NCI-H1694 treated with DMSO at 0.1 percent for 48 hours (cell line): ENCODE measurements at places on chromosomes 16 and 17.

- DNase-seq, result no peak
These were observed 574.8 kb upstream of the C16orf82 start for GRCh38 chr16:26491962-26492361.

DNA sequence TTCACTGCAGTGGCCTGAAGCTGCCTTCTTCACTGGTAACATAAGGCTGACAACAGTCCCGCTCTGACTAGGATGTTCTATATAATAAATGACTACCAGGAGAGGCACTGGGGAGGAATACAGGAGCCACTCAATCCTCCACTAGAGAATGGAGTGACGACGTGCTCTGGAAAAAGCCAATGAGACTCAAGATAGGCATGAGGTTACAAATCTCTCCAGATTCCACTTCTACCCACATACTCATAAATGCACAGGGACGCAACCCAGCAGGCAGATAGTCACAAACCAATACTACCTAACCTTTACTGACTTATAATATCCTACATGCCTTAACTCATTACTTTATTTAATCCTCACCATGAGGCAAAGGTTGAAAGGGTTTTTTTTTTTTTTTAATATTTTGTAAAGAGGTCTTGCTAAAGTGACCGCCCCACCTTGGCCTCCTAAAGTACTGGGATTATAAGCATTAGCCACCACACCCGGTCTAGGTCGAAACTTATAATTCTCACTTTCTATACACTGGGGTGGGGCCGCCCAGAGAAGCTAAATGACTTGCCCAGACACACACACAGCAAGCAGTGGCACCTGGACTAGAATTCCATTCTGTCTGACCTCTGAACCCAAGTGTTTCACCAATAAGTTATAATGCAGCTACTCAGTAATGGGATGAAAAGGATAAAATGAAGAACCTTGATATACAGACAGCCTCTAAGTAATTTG is 33.7 kb downstream of the TOM1L2 start:
- DNase-seq, result no peak

GRCh38 chr16:25256695-25257469 is 763 bp downstream of the ZKSCAN2 start:
- no peak for DNase-seq

GRCh38 chr16:68984467-68984866 is 121.0 kb upstream of the HAS3 start:
- DNase-seq, result no peak

DNA sequence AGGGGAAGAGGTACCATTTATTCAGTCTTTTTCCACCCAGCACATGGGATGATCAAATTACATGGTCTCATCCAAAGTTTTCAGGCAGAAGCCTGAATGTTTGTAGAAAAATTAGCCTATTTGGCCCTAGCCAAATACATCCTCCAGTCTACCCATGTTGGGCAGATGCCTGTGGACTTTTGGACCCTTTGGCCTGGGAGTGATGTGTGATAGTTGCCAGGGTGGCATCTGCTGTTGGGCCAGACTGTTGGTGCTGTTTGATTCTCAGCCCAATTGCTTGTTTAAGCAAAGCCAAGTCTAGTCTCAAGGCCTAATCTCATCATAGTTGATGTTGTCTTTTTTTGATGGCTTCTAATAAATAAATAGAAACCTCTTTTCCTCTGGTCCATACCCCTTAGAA is 419.0 kb downstream of the CDH13 start:
- DNase-seq, result no peak

DNA sequence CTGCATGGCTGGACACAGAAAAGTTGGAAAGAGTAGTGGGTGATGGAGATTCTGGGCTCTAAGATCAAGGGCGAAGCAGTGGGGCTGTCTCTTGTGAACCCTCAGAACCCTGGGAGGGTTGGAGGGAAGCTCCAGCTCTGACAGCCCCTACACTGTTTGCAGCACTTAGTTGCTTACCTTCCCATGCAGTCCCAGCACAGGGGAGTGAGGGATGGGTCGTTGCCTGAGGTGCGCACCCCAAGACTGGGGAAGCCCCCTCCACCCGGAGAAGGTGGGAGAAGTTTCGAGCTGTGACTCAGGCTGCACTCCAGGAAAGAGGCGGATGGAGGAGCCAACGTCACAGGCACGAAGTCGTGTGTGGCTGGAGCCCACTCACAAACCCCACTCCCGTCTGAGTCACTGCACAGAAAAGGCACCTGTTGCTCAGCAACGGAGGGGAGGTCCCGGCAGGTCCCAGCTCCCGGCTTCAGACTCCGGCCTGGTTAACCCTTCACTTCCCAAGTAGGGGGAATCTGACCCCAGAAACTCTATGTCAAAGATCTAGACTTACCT is 60.1 kb downstream of the AIPL1 start:
- no peak for DNase-seq

- no peak for DNase-seq
These were observed 82.7 kb downstream of the PGS1 start for GRCh38 chr17:78460951-78461798.

- DNase-seq, result no peak
These were observed 6.7 kb upstream of the RPL13 start for GRCh38 chr16:89553733-89554132.

DNA sequence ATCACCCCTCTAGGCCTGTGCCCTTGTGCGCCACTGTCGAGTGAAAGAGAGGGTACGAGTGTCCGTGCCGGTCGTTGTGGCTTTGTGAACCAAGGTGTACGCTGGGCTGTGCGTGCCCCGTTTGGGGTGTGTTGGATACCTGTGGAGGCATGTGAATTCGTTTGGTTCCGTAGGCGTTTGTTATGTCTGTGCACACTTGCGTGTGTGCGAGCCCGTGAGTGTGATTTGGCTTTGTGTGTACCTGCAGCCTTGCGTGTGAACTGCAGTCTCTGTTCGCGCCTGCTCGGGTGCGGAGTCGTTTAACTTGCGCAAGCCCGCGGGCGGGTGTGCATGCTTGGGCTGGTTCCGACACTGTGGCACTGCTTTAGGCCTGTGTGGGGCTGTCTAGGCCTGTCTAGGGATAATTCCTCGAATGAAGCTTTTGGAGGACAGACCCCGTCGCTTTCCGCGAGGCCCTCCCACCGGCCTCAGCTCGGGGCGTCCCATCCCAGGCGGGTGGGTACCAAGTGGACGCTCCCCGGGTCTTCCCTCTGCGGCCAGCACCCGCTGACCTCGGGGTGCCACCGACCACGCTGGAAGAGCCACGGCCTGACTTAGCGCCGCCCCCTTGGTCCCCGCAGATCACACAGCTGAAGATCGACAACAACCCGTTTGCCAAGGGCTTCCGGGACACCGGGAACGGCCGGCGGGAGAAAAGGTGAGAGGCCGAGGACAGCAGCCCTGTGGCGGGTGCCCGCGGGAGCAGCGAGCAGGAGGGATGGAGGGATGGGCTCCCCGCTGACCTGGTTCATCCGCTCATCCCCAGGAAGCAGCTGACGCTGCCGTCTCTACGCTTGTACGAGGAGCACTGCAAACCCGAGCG is 4.4 kb downstream of the TBX2 start:
- no peak for DNase-seq

- no peak for DNase-seq
These were observed 9.8 kb upstream of the TMEM92 start for GRCh38 chr17:50264263-50265113.

- no peak for DNase-seq
These were observed at the start of gene HOXB3 for GRCh38 chr17:48589831-48590606. Gene HOXB3 (minus strand): TSS chr17:48590241. CDS start chr17:48552474, 37,767 bp downstream.

- DNase-seq, result no peak
These were observed 14.4 kb downstream of the SCPEP1 start for GRCh38 chr17:56992364-56992763.

DNA sequence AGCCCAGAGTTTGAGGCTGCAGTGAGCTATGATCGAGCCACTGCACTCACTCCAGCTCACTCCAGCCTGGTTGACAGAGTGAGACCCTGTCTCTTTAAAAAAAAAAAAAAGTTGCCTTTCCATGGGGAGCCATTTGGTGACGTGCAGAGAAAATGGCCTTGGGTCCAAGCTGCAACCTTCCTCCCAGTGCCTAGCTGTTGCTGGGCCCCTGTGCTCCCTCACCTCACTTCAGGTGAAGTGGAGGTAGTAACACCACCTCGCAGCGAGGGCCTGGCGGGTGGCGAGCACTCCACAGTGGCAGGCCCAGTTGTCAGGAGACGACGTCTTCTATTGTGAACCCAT is 17.4 kb downstream of the SYT17 start:
- no peak for DNase-seq

DNA sequence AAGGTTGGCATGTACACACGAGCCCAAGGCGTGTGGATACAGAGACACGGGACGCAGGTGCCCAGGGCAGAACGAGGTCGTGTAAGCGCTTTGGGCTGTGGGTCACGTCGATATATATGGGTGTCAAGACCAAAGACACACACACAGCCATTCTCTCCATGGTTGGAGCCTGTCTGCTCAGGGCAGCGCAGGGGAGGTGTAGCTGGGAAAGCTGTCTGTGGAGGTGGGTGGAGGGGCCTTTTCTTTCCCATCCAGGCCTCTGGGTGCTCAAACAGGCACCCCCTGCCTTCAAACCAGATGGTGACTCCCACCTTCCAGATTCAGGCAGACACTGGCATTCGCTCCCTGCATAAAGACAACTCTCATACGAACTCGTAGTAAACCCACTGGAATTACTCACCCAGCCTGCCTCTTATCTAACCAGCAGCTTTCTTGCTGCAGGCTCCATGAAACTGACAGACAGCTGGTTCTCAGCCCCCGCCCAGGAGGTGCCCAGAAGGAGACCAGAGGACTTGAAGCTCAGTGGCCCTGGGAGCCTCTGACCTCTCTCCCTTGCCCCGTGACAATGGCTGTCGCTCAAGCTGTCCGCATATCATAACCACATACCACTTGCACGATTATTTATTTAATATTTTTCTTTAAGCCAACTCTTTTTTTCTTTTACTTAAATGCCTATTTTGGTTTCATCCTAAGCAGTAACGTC is 237.1 kb downstream of the KATNIP start:
- no peak for DNase-seq

GRCh38 chr16:68487203-68487514 is 38.9 kb upstream of the SMPD3 start:
- DNase-seq, result no peak

GRCh38 chr16:24046442-24046841 is 209.7 kb upstream of the CACNG3 start:
- no peak for DNase-seq

- DNase-seq, result no peak
These were observed 791 bp upstream of the SUPT4H1 start for GRCh38 chr17:58352596-58353388.

- no peak for DNase-seq
These were observed 32.9 kb downstream of the DYNLRB2 start for GRCh38 chr16:80573700-80574120.

GRCh38 chr17:82691714-82692113 is 6.8 kb downstream of the RAB40B start:
- no peak for DNase-seq

DNA sequence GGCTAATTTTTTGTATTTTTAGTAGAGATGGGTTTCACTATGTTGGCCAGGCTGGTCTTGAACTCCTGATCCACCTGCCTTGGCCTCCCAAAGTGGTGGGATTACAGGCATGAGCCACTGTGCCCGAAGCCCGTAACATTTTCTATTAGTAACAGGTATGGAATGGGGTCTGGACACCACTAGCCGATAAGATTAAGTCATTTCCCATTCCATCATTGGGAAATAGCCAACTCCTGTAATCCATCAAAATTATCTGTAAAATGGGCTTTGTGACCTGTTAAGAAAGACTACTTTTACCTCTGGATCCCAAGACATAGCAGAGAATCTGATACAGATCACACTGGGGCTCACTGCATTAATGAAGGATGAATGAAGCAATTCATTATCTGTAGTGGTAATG is 3.9 kb upstream of the LUC7L3 start:
- no peak for DNase-seq

DNA sequence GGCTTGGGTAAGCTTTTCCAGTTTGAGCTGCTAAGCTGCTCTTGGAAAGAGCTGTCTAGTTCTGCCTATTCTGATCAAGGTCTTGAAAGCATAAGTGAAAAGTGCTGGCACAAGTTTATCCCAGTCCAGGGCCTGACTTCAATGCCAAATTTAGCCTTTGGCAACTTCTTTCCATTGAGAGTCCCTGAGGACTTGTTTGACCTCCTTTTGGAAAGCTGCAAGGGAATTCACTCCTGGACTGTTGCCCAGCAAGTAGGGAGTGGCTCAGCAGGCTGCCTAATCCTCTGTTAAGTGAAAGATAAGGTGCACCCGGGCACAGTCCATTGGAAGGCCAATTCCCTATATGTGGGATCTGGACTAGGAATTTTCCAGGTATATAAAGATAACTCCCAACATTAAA is 16.0 kb upstream of the TANC2 start:
- no peak for DNase-seq

GRCh38 chr16:54504372-54504771 is 217.8 kb upstream of the IRX3 start:
- DNase-seq, result no peak

DNA sequence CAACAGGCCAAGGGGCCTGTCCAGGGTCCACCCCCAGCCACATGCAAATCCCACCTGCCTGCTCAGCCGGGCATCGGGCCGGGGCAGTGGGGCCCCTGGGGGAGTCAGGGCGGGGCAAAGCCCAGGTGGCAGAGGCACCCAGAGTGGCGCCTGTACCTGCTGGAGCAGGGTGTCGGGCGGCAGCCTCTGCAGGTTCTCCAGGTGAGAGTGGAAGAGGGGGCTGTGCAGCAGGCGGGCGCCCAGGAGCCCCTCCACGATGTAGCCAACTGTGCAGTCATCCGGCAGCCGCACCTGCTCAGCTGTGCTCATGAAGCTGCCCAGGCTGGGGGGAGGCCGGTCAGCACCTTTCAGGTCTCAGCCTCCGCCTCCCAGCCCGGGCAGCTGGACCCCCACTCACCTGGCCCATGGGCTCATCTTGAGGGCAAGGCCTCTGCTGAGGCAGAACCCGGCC is 2.1 kb downstream of the RFNG start:
- no peak for DNase-seq

GRCh38 chr16:46991729-46992704 is 18.5 kb upstream of the DNAJA2 start:
- DNase-seq, result no peak

DNA sequence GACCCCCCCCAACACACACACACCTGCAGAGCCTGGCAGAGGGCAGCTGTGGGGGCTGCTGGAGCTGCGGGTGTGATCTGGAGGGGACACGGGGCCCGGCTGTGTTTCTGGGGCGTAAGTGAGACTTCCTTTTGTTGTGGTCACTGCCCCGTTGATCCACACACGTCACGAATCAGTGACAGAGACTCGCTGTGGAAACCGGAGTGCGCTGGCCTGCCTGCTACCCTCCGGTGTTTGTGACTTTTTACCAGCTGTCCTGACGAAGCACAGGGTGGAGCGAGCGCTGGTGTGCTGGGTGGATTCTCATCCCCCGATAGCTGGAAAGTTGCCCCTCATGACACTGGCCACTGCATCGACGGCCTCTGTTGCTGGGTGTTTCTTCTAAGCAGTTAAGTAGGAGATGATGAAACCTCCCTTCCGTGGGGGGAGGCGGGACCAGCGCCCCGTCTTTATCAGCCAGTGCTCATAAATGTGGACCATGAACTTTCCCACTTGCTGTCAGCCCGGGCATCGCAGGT is 2.3 kb downstream of the METRNL start:
- no peak for DNase-seq
